ENCODE measurements at places on chromosomes 16 and 17.

DNA sequence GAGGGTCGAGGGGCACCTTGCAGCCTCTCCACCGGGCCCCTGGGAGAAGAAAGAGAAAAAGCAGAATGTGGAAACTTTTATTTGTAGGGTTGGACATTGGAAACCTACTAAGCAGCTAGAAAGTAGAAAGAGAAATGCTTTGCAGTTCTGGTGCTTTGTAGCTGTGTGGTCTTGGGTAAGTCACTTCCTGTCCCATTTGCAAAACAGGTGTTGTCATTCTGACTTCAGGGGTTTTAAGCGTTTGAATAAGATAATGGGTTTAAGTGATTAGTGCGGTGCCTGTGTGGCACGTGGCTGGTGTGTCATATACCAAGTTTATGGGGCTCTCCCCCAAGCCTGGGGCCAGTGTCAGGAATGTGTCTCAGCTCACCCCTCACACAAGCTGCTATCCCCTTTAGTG, 1.6 kb downstream of the CA4 start:
- no peak for DNase-seq

- DNase-seq = no peak
These were observed 66.0 kb downstream of the CDK12 start for GRCh38 chr17:39527220-39527813.

DNA sequence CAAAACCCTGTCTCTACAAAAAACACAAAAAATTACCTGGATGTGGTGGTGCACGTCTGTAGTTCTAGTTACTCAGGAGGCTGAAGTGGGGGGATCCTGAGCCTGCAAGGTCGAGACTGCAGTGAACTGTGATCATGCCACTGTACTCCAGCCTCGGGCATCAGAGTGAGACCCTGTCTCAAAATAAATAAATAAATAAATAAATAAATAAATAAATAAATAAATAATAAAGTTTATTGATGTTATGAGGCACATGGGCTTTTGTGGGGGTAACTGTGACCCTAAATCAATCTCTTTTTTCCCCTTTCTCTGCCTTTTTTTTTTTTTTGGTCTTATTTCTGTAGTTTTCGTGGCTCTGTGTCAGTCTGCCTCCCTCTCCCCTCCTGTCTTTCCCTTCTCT, 4.5 kb upstream of the ASIC2 start:
- no peak for DNase-seq

DNA sequence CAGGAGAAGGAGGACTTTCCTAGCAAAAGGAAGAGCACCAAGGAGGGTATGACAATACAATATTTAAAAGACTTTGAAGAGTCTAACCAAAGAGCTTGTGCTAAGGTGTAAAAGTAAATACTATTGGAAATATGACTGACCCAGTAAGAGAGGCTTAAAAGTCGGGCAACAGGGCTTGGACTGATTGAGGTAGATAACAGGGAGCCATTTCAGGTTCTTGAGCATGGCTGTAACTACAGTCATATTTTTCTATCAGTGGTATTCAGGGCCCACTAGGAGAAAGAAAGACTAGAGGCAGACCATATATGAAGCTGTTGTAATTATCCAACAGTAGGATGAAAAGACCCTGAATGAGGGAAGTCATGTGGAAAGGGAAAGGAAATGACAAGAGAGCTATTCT, 62.3 kb downstream of the SMURF2 start:
- DNase-seq = no peak

GRCh38 chr16:88640498-88641247, 2.3 kb downstream of the IL17C start:
- no peak for DNase-seq

DNA sequence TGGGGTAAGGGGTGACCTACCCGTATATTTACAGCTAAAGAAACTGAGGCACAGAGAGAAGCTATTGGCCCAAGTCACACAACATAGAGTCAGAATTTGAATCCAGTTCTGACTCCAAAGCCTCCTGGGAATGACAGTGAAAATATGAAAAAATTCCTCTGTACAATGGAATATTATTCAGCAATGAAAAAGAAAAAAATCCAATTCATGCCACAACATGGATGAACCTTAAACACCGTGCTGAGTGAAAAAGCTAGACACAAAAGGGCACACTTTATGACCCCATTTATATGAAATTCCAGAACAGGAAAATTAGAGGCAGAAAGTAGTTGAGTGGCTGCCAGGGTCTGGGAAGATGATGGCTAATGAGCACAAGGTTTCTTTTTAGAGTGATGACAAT, 75.4 kb downstream of the LITAF start:
- no peak for DNase-seq

- DNase-seq = no peak
These were observed 4.3 kb upstream of the PGS1 start for GRCh38 chr17:78374189-78374588.

DNA sequence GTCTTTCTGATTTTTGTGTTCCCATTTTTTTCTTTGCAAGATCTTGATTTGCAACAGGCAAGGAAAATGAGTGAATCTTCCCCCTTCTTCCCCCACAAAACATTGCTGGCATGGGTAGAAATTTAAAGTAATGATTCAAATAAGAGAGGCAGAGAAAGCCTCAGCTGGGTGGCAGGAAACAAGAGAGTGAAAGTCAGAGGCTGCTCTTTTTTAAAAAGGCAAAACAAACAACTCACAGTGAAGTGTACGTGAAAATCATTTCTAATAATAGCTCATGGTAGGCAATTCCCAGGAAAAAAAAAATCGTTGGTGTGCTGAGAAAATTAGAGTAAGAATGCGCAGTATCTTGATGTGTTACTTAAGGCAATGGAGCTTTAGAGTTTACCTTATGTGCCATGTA, 229.5 kb downstream of the FTO start:
- DNase-seq = no peak

GRCh38 chr17:41065829-41066624, at the start of gene KRTAP2-4:
Gene KRTAP2-4 (minus strand): TSS chr17:41065879. CDS start chr17:41065845, 34 bp downstream.
- DNase-seq = peak; percentile 65

DNA sequence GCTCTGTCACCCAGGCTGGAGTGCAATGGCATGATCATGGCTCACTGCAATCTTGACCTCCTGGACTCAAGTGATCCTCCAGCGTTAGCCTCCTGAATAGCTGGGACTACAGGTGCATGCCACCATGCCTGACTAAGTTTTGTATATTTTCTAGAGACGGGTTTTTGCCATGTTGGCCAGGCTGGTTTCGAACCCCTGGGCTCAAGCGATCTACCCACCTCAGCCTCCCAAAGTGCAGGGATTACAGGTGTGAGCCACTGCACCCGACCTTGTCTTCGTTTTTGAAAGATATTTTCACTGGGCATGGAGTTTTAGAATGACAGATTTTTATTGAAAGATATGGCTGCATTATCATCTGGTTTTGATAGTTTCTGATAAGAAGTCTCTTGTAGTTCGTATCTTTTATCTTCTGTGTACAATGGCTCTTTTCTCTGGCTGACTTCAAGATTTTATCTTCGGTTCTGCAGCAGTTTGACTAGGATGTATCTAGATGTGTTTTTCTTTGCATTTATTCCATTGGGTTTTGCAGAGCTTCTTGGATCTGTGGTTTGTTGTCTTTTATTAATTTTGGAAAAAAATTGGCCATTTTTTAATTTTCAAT, 14.6 kb downstream of the ADGRG5 start:
- DNase-seq = no peak

GRCh38 chr17:80279895-80280294, 19.2 kb downstream of the RNF213 start:
- DNase-seq = no peak

DNA sequence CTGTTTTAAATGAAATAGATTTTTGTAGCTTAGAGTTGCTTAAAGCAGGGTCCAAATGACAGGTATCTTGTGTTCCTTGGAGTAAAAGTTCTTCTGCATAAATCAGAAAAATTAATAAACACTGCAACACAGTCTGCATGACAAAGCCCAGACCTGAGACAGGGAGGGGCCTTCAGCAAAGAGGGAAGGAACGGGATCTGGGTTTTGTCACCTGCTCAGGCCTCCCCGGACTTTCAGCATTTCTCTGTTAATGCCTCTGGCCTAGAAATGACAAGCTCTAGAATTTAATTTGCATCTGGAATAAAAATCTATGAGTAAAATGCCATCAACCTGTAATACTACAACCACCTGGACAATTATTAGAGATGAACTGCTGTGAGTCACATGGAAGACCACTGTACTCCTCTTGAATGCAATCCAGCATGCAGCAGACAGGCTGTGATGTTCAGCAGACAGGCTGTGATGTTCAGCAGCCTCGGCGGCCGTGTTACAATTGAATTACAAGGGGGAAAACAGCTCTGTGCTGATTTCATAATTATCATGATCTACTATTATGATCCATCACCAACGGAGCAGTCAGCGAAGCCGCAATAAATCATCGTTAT, 170.2 kb downstream of the TOX3 start:
- no peak for DNase-seq

DNA sequence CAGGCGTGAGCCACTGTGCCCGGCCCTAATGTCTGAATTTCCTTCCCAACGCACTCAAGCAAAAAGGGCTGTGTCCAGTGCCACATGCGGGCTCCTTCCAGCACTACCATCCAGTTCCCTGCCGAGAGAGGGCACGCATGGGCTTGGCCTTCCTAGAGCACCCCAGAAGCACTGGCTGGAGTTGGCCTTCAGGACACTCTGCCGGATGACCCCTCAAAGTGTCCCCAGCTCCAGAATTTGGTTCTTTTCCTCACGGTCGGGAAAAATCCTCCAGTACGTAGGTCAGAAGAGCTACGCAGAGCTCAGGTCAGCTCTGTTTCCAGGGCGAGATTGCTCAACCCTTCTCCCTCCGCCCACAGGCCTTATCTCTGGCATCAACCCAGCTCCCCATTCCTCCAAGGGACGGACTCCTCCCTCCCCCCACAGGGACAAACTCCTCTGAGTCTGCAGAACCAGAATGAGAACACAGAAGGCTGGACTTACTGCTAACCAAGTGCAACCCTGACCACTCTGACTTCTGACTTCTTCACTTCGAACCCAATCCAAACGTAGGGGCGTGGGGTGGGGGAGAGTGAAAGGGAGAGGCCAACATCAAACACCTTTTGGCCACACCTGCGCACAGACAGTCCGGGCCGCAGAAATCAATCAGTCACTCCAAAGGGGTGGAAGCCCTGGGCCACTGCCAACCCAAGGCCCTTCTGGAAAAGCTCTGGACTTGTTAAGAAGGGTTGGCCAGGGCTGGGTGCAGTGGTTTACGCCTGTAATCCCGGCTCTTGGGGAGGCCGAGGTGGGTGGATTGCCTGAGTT, 3.6 kb downstream of the CDC42EP4 start:
- peak; percentile 79 for DNase-seq

DNA sequence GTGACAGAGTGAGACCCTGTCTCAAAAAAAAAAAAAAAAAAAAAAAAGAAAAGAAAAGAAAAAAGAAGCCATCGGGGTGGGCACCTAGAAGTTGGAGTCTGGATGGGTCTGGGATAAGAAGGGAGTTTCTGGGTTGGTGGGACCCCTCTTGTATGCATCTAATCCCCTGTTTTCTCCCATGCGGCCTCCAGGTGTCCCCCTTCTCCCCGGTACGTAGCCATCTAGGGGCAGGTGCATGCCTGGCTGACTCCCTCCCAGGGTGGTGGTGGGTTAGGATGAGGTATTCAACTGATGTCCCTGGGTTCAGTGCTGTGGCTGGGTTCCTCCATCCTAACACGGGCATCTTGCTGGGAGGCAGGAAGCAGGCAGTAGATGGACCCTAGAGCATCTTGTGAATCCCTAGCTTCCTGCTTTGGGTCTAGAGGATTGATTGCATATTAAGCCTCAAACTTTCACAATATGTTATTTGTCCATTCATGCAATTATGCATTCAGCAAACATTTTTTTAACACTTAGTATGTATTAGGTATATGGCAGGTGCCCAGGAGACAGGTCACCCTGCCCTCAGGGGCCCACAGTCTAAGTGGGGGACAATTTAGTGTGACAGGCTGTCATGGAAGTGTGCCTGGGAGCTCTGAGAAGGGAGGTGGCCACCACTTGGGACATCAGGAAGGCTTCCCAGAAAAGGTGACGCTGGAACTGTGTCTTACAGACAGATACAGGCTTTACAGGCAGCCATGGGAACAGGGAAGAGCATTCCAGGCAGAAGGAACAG, 13.1 kb downstream of the FMNL1 start:
- DNase-seq = peak; percentile 46

DNA sequence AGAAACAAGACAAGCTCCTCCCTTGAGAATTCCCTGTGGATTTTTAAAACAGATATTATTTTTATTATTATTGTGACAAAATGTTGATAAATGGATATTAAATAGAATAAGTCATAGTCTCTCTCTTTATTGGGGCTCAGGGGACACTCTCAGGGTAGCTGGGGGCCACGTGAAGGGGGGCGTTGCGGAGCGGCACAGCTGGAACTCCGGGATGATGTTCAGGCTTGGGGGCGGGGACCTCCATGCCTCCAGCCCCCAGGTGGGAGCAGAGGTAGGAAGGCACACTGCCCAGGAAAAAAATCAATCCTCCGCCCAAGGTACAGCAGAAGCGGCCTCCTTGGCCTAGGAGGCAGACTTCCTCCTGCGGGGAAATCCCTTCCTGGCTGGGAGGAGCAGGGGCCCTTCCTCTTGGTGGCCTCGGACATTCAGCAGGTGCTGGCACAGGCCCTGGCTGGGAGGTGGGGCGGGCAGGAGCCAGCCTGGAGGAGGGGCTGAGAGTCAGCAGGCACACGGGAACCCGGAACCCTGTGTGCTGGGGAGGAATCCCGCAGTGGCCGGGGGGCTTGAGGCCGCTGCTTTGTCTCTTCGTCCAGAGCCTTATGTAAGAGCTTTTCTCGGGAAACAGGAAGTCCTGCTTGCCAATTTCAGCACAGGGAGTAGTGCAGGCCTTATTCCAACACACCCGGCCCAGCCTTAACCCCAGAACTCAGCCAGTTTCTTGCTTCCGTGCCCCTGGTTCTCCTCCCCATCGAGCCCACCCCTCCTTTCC, 591 bp upstream of the TNFSF13 start:
- peak; percentile 58 for DNase-seq

GRCh38 chr17:19494961-19495806, 38.5 kb upstream of the SLC47A1 start:
- DNase-seq = no peak

DNA sequence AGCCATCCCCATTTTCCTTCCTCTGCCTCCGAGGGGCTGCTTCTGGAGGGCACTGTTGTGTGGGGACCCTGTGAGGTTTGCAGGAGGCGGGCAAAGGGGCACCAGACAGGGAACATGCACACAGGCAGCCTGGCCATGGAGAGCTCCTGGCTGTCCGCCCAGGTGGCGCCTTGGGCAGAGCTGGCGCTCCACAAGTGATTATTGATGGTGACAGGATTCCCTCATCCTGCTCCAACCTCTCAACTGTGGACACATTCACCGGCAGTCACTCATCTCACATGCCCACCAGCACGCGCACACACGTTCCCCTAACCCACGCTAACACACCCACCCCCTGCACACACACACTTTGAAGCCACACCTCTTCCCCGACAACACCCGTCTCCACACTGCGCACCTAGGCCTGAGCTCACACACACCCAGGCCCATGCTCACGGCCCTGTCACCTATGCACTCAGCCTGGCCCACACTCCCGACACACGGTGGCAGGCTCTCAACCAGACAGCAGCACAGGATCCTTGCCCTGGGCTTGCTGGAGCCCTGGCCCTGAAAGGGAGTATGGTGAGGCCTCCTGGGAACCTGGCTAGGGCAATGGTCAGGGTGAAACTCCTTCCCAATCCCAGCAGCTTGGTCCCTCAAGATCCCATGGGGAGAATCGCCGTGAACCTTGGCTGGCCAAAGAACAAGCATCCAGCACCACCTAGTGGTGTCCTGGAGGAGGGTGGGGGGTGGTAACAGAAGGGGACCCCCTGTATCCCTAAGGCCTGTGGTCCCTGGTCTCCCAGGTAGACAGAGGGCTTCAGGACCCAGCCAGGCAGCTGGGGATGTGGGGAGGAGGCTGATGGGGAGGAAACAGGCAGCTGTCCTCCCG, 3.6 kb downstream of the PNMT start:
- DNase-seq = no peak

All from urothelium cell line (cell line).